Fibroblast of the aortic adventitia (primary cell): ENCODE measurements at places on chromosomes 6 and 20. TPM values are rescaled to one million over a fixed set of nuclear protein-coding genes. Genes with fewer than 3 reads are reported as not detected.

DNA sequence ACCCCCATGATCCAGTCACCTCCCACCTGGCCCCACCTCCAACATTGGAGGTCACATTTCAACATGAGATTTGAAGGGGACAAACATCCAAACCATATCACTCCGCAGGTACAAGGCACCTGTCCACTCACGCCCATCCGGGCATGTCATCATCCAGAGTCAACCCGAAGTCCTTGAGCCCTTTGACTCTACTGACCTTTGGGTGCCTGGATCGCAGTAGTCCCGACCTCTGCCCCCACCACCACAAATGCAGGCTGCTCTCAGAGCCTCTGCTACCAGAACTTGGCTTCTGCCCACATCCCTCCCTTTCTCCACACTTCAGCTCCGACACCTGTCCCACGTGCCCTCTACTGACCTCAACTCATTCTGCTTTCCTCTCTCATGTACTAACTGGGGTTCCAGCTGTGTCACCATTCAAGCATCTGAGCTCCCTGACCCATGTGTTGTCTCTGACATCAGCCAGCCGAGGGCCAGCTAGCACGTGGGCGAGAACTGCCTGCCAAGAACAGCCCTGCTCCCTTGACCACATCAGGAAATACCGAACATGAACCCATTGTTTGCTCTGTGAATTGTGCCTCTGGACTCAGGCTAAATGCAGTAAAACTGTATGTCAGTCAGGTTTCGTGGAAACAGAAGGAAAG lies 498.3 kb upstream of the SULF2 start:
- peak; percentile 79 for DNase-seq

Gene HINT3
- 23.5 and 30.6 TPM in 2 replicates for total RNA-seq

GRCh38 chr6:161446949-161447348 lies 173.1 kb upstream of the AGPAT4 start:
- DNase-seq, result no peak

- no peak for DNase-seq
Measured at GRCh38 chr6:22098601-22099031, 198.2 kb downstream of the PRL start.

- no peak for DNase-seq
Measured at GRCh38 chr6:8943073-8943472, 507.7 kb upstream of the SLC35B3 start.
